ENCODE measurements at places on chromosomes 5 and 9. TPM values are rescaled to one million over a fixed set of nuclear protein-coding genes. Genes with fewer than 3 reads are reported as not detected.

DNA sequence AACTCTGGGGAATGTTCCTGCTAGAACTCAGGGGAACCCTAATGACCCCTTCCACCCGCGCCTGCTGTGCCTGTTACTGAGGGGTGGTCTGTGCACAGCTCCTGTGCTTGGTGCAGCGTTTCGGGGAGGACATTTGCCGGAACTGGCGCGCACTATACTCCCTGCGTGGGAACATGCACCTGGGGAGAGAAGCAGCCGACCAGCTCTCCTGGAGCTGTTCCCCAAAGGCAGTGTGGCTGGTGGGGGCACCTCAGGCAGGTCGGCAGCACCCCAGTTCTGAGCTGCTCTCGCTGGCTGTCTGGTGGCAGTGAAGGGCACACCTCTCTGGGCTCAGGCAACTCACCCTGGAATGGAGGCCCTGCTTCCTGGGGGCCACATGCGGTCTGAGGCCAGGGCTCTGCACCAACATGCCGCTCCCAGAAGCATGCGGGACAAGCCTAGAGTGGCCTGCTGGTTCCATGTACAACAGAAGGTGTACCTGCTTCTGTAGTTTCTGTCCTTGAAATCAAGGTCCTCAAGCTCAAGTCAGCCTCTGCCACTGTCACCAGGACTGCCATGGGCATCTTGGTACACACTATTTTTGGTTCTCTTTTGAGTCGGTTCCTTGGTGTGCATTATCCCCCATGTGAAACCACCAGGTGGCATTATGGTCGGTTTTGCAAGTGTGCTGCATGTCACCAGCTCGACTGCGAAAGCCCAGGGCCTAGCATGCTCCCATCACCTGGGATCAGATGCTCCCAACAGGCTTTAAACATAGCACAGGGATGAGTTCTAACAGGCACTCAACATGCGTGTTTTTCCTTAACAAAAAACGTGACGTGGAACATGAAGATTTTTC, 7.8 kb upstream of the MRNIP start:
- H3K27ac ChIP-seq: no peak overlapping the region
- no peak overlapping the region for H3K4me3 ChIP-seq
- peaks cover 94% of the 10 kb centered on the region for H3K36me3 ChIP-seq

GKAP1 gene
- 26.4 TPM for total RNA-seq

- no peak overlapping the region for H3K4me3 ChIP-seq
- DNase-seq: peak; percentile 5
- H3K27ac ChIP-seq: no peak overlapping the region
- H3K36me3 ChIP-seq: no peaks in the 10 kb centered on the region
- H3K27me3 ChIP-seq: no peaks in the 10 kb centered on the region
Measured at GRCh38 chr5:164184158-164184557, 678.7 kb downstream of the MAT2B start.

DNA sequence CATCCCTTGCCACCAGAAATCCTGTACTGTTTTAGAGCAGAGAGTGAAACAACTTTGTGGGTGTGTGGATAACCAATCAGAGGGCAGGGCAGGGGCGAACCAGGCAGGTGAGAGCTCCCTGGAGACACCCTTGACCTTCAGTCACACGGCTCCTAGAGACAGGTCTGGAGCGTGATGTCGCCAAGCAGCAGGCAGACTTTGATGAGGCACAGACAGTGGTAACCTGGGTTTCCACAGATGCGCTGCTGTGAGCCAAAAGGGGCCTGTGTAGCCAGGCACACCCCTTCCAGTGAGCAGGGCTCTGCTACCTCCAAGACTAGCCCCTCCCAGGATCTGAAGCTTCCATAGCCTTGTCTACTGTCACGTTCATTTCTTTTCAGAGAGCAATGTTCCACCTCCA, 317.8 kb upstream of the ADCY2 start:
- no peaks in the 10 kb centered on the region for H3K27me3 ChIP-seq
- H3K27ac ChIP-seq: no peak overlapping the region
- no peaks in the 10 kb centered on the region for H3K36me3 ChIP-seq
- H3K4me3 ChIP-seq: no peak overlapping the region
- peaks cover 7% of the 10 kb centered on the region for H3K4me1 ChIP-seq

DNA sequence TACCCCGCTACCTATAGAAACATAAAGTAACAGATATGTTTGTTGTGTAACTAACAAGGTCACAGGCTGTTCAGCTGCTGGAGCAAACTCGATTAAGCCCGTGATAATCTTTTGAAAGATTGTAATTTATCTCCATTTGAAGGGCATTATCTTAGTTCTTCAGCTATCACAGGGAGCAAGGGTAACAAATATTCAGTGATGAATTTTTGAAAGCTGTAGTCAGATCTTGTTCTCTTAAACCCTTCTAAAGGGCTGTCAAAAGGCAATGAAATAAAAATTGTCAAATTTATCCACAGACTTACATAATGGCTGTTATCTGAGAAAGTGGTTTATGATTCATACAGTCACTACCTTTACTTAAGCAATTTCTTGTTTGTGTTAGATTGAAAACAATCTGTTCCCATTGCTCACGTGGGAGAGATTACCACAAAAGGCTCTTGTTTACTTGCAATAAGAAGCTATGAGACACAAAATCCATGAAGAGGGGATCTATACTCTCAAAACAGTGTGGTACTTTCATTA, 78.3 kb upstream of the ZNF608 start:
- no peak overlapping the region for H3K4me3 ChIP-seq
- peak; percentile 72 for DNase-seq
- H3K36me3 ChIP-seq: no peaks in the 10 kb centered on the region
- H3K27me3 ChIP-seq: no peaks in the 10 kb centered on the region
- H3K4me1 ChIP-seq: peaks cover 12% of the 10 kb centered on the region
- peak overlapping the region; percentile 38 for H3K27ac ChIP-seq

- H3K4me3 ChIP-seq: no peak overlapping the region
- peaks cover 23% of the 10 kb centered on the region for H3K4me1 ChIP-seq
- peak; percentile 75 for DNase-seq
Measured at GRCh38 chr5:115379622-115380344, 83.3 kb upstream of the CCDC112 start.

- H3K27me3 ChIP-seq: no peaks in the 10 kb centered on the region
- no peak overlapping the region for H3K27ac ChIP-seq
- H3K4me3 ChIP-seq: no peak overlapping the region
- peaks cover 31% of the 10 kb centered on the region for H3K36me3 ChIP-seq
Measured at GRCh38 chr5:146018514-146019375, 82.4 kb downstream of the SH3RF2 start.

DNA sequence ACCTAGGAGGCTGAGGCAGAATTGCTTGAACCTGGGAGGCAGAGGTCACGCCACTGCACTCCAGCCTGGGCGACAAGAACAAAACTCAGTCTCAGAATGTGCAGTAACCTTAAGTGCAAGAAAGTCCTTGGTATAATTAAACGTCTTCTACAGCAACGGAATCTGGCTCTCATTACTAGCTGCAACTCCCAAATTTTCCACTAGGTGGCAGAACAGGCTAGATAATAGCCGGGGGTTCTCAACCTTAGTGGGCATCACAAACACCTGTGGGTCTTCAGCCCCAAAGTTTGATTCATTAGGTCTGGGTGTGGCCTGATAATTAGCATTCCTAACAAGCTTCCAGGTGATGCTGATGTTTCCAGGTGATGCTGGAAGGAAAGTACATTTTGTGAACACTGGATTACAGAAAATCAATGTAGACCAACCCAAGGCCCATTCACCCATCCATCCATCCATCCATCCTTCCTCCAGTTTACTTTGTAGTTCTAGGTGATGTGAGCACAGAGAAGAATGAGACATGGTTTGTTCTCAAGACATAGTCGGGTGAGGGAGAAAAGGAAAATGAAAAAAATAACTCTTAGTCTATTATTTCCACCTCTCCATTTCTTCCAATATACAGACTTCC, 37.3 kb downstream of the FBXW2 start:
- H3K27me3 ChIP-seq: no peaks in the 10 kb centered on the region
- H3K4me1 ChIP-seq: peaks cover 5% of the 10 kb centered on the region
- H3K36me3 ChIP-seq: peaks cover 24% of the 10 kb centered on the region
- peak; percentile 64 for DNase-seq

- H3K27ac ChIP-seq: no peak overlapping the region
- no peak overlapping the region for H3K4me3 ChIP-seq
- DNase-seq: peak; percentile 21
- no peaks in the 10 kb centered on the region for H3K27me3 ChIP-seq
- no peaks in the 10 kb centered on the region for H3K36me3 ChIP-seq
- H3K4me1 ChIP-seq: peaks cover 14% of the 10 kb centered on the region
Measured at GRCh38 chr5:1526681-1527131, 2.9 kb upstream of the LPCAT1 start.

NSMF gene
- total RNA-seq: 11.7 TPM

CD74 gene
- total RNA-seq: 142 TPM

DNA sequence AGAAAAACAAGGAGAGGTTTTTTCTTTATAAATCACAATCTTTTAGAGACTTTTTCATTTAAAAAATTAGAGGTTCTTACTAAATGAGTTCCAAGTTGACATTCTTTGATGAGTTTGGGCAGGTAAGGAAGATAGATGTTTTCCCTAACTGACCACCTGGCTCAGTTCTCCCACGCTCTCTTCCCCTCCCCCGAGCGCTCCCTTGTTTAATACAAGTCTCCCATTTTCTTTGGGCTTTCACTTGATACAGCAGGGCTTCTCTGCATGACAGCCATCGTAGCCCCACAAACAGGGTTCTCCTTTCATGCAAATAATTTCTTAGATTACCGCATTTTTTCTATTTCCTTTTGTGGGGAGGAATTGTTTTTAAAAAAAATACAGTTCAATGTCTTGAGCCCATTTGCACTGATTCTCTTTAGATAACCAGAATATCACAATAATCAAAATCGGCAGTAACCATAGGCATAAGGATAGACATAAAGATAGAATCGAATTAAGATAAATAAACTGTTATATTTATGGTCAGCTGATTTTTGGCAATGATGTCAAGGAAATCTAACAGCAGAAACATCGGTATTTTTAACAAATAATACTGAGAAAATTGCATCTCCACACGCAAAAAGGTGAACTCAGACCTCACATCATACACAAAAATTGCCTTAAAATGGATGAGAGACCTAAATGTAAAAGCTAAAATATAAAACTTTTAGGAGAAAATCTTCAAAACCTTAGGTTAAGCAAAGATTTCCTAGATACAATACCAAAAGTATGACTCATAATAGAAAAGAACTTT, 325.4 kb downstream of the PIK3R1 start:
- H3K4me1 ChIP-seq: no peaks in the 10 kb centered on the region
- H3K27ac ChIP-seq: no peak overlapping the region
- no peaks in the 10 kb centered on the region for H3K36me3 ChIP-seq
- no peak for DNase-seq
- no peaks in the 10 kb centered on the region for H3K27me3 ChIP-seq
- H3K4me3 ChIP-seq: no peak overlapping the region

Data from stomach (tissue), 19 donors.